ENCODE measurements at places on chromosomes 11 and 22.

- DNase-seq, result no peak
Observed at GRCh38 chr22:33116841-33117547, 58.8 kb upstream of the SYN3 start.

DNA sequence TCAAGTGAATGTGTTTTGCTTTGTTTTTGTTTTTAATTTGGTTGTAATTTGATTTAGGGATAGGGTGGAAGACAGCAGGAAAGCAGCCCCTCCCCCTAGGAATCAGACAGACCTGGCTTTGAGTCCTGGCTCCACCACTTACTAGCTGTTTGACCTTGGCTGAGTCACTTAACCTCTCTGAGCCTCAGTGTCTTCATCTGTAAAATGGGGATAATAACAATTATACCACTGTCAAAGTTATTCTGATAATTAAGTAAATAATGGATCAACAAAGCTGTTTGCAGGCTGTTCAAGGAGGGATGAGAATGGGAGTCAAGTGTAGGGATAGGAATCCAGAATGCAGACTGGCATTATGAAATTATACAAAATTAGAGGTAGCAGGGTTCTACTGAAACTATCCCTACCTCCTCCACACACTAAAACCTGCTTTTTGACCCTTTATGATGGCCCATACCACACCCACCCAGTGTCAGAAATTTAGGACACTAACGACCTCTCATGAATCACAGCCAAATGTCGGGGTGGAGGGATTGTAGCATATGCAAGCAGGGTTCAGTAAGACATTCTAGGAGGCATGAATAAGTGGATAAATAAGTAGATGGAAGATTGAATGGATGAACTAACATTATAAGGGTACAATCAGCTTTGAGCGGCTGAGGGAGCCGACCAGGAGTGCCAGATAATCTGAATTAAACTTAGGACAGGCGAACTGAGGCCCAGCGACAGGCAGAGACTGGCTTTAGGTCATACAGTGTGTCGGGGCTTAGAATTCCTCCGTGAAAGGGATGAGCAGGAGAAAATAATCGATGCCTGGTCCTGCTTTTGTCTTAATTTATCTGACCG lies 974 bp downstream of the ANAPC15 start:
- DNase-seq, result no peak

DNA sequence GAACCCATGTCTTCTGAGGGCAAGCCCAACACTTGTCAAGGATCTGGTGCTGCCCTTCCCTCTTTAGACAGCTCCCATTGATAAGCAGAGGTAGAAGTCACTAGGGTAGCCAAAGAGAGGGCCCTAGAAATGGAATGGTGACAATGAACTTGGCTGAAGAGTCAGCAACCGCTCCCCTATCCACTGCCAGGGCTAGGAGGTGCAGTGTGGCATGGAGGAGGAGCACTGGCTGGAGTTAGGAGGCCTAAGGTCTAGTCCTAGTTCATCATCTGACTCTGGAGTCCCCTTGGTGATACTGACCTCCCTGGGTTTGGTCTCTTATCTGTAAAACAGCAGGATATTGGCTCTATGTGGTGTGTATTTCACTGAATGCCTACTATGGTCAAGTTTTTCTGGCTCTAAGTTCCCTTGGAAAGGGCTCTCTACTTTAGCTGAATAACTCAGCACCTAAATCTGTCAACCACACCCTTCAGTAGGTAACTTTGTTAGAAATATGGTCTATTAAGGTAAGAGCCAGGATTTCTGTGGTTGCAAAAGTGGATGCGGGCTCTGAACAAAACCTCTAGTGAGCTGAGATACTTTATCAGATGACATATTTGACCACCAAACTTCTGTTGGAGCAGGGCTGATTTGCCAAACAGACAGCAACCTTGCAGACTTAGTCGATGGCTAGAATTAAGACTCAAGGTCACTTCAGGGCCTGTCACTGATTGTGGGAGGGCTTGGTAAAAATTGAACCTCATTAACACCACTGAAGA lies 10.5 kb downstream of the TIMP3 start:
- DNase-seq, result no peak

DNA sequence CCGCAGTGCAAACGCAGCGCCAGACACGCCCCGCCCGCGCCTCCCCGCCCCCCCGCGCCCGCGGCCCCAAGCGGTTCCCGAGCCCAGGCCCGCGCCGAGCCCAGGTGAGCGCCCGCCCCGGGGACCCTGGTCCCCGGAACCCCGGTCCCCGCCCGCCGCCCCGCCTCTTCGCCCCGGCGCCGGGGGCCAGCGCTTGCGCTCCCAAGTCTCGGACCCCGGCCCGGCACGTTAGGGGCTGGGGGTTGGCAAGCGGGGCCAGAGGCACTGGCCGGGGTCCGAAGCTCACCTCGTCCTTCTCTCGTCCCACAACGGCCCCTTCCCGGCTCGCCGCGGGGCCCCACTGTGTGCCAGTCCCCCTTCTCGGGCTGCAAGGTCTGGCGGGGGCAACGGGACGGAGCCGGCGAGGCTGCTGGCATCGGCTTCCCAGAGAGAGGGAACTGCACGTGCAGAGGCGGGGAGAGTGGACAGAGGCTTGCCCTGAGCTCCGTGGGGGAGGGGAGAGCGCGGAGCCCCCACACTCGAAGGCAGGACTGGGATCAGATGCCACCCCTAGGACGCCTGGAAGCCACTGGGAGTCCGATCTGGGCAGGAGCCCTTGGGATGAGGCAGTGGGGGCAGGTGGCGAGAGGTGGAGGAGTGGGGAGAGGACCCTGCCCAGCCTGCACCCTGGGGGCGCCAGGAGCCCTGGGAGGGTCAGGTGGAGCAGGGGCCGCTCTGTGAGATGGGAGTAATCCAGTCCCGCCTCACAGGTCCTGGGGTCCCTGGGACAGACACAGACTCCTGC lies 1.8 kb upstream of the AIFM3 start:
- DNase-seq, result no peak

GRCh38 chr22:45216133-45217003 lies 24.3 kb downstream of the KIAA0930 start:
- DNase-seq, result peak; percentile 42

GRCh38 chr11:112058103-112058502 lies 15.7 kb downstream of the PIH1D2 start:
- no peak for DNase-seq

DNA sequence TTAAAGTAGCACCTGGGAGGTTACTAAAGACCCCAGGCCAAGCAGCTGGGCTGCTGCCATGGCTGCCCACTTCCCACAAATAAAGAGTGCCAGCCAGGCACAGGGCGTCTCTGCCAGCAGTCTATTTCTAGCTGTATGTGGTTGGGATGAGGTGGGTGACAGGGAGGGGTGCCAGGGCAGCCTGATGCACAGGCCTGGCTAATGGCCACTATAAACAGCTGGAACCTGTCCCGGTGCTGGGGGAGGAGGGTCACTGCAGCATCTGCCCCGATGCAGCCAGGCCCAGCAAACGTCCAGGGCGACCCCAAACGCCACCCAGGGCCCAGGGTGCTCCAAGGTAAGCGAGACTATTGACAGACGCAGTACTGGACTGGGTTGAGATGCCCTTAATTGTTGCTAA lies 37.4 kb downstream of the SCUBE1 start:
- no peak for DNase-seq

- no peak for DNase-seq
Observed at GRCh38 chr11:85750646-85751045, 60.3 kb downstream of the SYTL2 start.

GRCh38 chr11:123303924-123304323 lies 108.9 kb upstream of the CLMP start:
- no peak for DNase-seq

DNA sequence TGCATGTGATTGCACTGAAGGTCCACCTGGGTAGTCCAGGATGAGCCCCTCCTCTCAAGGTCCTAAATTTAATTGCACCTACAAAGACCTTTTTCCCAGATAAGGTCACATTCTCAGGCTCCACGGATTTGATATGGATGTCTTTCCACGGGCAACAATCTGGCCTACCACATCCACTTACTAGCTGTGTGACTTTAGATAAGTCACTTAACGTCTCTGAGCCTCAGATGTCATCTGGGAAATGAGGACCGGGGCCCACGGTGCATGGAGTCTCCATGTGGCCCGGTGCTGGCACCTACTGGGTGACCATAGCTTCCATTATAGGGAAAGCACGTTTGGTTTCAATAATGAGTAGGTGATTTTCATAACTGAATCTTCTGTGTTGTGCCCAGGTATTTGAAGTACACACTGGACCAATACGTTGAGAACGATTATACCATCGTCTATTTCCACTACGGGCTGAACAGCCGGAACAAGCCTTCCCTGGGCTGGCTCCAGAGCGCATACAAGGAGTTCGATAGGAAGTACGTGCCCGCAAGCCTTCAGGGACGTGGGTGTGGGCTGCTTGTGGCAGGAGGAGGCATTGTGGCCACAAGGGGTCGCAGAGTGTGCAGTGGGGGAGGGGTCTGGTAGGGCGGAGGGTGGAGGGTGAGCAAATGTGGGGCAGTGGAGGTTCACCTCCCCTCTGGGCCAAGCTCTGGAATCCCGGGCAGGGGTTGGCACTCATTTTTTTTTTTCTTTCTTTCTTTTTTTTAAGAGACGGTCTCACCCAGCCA lies 55.7 kb downstream of the ARHGAP8 start:
- DNase-seq, result no peak

GRCh38 chr11:111282562-111283075 lies 15.7 kb upstream of the POU2AF3 start:
- DNase-seq, result no peak
